ENCODE measurements at places on chromosomes 3 and 15.

GRCh38 chr3:99741588-99741987 lies 76.1 kb upstream of the CMSS1 start:
- no peak for DNase-seq

DNA sequence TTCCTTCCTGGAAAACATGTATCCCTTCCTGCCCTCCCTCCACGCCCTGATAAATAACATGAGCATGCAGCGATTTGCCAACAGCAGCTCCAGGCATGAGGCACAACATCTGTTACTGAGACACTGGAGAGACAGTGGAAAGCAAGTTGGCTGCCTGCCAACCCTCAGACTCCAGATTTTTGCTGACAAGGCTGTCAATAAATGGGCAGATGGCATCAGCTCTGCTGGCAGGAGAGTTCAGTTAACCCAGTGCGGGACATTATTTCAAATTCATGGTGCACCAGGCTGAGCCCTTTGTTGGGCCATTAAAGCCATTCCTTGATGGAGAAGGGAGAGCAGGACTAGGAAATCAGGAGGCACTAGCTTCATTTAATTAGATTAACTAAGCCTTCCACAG lies 293.3 kb downstream of the MEX3B start:
- DNase-seq, result peak; percentile 73

- peak; percentile 36 for DNase-seq
Measured at GRCh38 chr3:161851941-161852566, 355.4 kb downstream of the OTOL1 start.

DNA sequence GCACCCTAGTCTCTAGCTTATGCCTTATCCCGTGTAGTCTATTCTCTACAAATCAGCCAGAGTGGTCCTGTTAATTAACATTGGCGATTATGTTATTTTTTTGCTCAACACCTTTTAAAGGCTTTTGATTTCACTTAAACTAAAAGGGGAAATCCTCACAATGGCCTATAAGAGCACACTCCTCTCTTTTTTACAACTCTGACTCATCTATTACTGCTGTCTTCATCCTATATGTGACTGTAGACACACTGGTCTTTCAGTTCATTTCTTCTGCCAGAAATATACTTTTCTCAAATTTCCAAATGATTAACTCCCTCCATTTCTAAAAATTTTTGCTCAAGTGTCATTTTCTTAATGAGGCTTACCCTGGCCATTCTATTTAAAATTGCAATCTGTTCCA lies 143.4 kb downstream of the NSUN3 start:
- DNase-seq, result no peak

DNA sequence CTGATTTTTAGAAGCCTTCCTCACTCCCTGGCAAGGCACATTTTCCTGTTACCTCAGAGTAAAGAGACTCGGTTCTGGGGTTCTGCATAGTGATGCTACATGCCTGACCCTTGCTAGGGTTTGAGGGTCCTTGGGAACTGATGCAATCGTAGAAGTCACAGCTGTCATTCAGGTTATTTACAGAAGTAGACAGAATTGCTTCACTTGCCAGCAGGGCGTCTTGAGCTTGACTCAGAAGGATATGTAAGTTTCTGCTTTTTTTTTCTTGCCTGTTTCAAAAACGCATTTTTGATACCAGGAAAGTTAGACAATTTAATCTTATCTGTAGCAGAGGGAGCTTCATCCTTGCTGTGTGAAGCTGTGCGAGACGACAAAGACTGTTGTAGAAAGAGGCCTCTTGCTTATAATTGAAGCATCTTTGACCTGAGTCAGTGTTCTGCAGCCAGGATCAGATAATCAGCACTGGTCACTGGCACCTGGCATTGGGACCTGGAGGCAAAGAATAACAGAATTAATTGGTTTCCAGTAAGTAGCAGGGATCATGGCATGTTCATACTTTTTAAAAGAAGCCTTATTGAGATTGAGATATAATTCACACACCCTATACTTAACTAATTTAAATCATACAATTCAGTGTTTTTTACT lies 24.8 kb downstream of the CACNA1D start:
- DNase-seq, result no peak

DNA sequence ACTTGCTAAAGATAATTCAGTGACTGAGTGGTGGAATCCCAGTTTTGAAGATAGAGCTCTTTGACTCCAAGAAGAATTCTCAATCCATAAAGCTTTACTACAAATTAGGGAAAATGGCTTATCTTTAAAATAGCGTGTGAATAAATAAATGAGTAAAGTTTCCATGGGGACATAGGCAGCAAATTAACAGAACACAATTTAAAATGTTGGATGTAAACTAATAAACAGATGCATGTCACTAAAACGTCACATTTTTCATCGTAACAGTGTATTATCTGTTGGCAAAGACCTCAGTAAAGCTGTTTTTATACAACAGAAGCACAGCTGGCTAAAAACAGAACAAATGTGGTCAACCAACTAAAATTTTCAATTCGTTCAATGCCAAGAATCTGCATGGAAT lies 913.9 kb upstream of the CFAP20DC start:
- no peak for DNase-seq

- DNase-seq, result no peak
Measured at GRCh38 chr15:59344311-59344710, 28.4 kb downstream of the MYO1E start.

DNA sequence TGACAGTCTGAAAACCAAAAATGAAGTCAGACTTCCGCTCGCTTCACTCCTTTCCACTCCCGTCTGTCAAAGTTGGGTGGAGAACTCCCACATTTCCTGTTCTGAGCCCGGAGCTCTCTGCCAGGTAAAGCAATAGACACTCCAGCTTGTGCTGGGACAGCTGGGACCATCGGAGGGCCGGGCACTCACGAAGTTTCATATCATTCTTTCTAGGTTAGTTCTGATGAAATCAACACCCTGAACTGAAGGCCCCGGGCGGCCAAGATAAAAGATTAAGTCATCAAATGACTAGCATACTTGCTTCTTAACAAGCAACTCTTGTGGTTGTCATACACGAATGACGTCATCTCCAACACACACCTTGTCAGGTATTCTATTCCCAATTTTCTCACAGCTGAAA lies 42.1 kb downstream of the MAGI1 start:
- peak; percentile 23 for DNase-seq

GRCh38 chr3:44065311-44066094 lies 176.2 kb upstream of the TOPAZ1 start:
- peak; percentile 35 for DNase-seq

DNA sequence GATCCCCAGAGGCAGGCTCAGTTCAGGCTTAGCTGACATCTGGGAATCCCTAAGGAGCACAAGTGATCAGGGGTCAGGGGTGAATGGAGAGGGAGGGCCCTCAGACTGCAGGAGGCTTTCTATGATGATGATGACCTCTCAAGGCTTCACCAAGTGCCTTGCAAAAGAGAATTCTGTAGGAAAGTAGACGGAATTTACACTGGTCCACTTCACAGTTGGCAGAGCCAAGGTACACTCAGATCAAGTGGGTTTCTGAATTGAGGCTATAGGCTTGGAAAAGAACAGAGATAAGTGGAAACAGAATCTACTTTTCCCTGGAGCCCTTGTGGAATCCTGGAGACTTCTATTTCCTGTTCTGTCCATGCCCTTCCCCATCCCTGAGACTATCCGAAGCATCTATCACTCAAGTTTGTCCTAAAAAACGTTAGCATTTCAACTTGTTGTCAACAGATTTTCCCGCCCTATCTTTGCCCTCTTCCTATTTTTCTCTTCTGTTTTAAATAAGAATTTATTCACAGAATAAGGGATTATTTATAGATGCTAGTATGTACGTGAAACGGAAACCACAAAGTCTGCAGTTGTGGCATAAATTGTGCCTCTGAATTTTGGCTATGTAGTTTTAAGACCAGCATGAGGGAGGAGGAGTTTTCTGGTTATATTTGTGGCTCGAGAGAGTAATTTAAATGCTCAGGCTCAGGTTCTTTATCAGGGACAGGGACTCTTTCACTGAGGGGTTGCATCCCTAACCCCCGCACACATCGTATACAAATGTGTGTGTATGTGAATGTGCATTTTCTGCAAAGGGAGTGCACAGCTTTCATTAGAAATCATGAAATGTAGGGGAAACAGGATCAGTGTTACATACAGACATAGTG lies 12.8 kb downstream of the GCSAM start:
- DNase-seq, result no peak

GRCh38 chr3:54008744-54009143 lies 113.6 kb upstream of the CACNA2D3 start:
- no peak for DNase-seq

DNA sequence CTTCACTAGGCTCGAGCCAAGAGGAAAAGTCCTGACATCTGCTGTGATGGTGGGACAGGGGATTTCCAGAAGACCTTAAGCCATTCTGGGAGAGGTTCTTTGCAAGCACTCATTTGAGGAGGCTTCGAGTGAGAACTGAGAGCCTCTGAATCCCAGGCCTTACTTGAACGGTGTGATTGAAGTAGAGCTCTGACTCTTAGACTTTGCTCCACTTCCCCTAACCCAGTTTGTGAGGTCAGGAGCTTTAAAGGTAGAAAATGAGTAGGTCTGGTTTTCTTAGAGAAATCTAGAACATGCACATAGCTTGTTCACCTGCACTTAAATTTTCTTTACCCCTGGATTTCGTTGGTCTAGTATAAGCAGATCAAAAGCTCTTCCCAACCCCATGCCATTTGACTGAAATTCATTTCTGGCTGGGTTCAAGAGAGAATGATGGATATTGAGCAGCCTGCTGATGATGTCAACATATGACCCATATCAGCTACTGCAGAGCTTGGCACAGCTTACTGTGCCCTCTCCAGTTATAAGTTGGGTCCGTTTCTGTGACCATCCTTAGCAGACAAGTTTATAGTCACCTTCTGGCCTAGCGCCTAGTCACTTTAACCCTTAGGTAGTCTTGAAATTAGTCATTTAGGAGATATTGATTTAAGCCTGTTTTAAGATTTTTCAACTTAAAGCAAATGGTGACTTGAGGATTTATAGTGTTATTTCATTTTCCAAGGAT lies 229.2 kb upstream of the CHRM5 start:
- no peak for DNase-seq

- DNase-seq, result peak; percentile 82
Measured at GRCh38 chr15:38563723-38564519, 693 bp downstream of the RASGRP1 start.

- no peak for DNase-seq
Measured at GRCh38 chr3:144053121-144053520, 81.5 kb downstream of the DIPK2A start.

GRCh38 chr15:31151301-31152233 lies 50.0 kb upstream of the TRPM1 start:
- DNase-seq, result no peak

DNA sequence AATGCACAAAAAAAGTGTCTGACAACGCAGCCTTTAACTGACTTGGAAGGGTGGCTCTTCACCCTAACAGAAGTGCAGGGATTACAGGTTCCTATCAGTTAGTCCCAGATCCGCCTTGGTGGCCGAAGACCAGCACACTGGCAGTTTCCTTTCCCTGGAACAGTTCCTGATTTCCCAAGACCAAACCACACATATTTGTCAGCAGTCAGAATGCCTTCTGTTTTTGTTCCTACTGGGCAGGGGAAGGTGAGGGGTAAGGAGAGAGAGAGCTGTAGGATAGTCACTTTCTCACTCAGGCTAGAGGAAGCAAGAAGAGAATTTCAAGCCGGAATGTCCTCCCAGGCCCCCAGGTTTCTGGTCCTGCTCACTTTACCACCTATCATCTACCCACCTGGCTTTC lies 9.2 kb downstream of the CXCR6 start:
- DNase-seq, result no peak

DNA sequence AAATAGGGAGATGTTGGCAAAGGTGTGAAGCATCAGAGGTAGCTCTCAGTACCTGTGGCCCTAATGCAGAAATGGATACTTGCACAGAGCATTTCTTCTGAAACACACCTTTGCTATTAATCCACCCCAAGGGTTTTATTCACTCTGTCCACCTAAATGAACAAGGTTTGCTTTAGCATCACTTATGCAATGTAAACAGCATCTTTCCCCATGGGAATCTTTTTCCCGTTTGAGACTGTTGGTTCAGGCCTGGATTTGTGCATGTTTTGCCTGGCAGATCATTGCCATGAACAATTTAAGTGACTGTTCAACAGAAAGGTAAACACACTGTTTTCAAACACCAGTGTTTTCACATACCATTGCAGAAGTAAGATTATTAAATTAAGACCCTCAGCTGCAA lies 508.3 kb downstream of the SOX2 start:
- no peak for DNase-seq

- no peak for DNase-seq
Measured at GRCh38 chr3:100963041-100963440, 30.2 kb downstream of the ABI3BP start.

- no peak for DNase-seq
Measured at GRCh38 chr15:83066034-83066733, 868 bp downstream of the BTBD1 start.

GRCh38 chr15:23033979-23034378 lies 5.4 kb downstream of the TUBGCP5 start:
- no peak for DNase-seq

DNA sequence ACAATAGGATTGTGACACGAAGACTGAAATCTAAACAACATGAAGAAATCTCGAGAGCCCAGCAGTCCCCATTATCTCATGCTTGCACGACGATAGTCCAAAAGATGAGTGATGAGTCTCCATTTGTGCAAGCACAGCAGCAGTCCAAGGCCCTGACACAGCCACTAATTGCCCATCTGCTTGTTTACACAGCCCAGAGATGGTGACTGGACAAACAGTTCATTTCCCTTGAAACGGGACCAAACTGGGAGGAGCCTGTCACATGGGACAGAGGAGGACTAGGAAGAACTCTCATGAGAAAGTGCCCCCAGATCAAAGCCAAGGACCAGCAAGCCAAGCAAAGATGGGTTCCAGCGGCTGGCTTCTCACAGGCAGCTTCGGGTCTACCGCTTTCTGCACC lies 121.0 kb downstream of the GREM1 start:
- DNase-seq, result no peak

GRCh38 chr3:196321162-196321561 lies 3.1 kb upstream of the DYNLT2B start:
- DNase-seq, result no peak

DNA sequence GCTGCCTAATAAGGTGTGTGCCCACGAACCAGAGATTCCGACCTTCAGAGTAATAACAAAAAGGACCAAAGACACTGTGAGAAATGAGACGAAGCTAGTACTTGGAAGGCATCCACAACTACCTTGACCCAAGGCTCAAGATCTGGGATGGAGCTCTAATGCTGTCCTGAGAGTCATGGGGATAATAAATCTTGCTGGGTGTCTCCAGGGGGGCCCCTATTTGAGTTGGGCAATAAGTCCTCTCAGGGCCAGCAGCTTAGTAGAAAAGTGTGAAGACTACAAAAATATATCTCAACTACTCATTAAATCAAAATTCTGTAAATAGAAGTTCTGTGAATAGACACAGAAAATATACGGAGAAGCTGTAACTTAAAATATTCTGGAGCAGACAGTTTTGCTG lies 2.9 kb upstream of the NDN start:
- no peak for DNase-seq

- DNase-seq, result no peak
Measured at GRCh38 chr15:67267951-67268941, 13.7 kb downstream of the IQCH start.

DNA sequence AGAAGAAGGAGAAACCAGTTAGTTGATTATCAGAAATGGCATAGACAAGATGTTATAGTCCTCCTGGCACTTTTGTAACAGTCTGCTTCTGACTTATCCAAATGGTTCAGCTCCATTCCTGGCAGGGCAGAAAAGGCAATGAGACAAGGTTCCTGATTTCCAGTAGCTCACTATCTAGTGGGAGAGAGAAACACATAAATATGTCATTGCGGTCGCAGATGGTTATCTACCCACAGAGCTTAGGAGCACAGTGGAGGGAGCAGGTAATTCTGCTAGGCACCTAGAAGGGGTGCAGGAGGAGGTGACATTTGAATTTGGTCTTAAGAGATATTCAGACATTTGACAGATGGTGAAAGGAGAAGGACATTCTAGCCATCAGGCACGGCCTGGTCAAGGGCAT lies 78.1 kb downstream of the TAMM41 start:
- DNase-seq, result no peak
